ENCODE measurements at places on chromosomes 1 and 21.

DNA sequence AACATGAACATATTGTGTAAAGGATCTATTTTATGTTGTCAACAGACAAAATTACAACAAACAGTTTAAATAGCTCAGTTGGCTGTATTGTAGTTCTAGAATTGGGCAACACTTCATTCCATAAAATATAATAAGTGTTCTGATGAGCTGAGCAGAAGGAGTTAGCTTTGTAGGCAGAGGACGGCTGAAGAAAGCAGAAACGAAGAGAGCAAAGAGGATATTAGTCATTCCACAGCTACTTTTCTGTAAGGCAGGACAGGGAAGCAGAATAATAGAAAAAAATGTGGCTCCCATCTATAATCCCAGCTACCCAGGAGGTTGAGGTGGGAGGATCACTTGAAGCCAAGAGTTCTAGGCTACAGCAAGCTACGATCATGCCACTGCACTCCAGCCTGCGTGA is 20.2 kb upstream of the IVNS1ABP start:
- no peak for DNase-seq

DNA sequence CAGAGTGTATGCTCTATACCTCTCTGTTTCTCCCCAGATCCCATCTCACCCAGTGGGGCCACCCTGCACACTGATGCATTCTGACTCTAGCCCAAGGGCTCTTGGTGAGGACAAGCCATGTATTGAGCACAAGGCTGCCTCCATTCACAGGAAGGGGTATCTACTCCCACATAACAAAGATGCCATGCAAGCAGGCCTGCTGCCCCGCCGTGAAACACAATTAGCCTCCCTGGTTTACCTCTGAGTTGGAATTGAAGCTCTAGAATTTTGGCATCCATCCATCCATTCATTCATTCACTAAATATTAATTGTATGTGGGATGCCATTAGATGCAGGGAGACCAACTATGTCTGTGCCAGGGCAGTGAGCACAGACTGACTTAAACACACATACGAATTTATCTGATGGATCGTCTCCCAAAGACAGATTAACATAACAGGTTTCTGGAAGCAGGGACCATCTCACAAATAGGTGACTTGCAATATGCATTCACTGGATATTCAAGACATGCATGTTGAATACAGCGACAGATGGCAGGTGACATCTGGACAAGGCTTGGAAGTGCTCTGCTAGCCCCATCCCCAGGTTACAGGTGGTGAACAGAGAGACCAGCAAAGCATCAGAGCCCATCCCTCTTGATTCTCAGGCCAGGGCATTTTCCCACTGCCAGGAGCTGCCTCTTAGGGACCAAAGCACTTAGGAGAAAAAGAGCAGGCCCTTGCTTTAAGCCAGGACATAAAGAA is 34.3 kb downstream of the TRABD2B start:
- no peak for DNase-seq

DNA sequence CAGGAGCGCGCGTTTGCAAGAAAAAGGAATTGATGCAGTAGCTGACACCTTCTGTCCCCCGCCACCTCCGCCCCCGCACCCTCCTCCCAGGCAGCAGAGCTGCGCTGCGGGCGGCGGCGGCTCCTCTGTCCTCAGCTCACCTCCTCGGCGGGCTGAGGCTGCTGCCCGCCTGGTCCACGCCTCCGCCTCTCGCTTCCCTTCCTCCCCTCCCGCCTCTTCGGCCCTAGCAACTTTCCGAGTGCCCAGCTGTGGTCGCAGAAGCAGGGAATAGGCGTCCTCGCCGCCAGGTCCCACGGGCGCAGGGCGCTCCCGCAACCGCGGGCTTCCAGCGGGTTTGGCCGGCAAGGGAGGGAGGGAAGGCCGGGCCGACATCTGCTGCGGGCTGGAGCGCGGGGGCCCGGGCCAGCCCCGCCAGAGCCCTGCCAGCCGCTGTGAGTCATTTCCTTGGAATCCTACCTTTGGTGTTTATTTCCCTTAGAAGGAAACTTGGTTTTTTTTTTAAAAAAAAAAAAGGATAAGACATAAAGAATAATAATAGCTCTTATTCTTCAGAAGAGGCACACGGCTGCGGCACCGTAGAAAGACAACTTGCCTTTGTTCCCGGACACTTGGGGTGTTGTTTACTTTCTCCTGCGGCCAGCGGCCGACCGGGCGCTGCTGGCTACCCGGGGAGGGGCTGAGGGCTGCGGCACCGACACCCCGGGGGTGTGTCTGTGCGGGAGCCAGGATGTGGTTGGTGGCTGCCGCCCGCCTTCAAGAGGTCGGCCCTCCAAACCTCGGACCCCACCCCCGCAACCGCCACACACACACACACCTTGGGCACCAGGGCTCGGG is 1.1 kb downstream of the SERTAD4 start:
- DNase-seq = no peak

- DNase-seq = no peak
Observed at GRCh38 chr1:26410706-26411623, at the start of gene LIN28A. Gene LIN28A (plus strand): TSS chr1:26410817. CDS start chr1:26410892, 75 bp downstream.

DNA sequence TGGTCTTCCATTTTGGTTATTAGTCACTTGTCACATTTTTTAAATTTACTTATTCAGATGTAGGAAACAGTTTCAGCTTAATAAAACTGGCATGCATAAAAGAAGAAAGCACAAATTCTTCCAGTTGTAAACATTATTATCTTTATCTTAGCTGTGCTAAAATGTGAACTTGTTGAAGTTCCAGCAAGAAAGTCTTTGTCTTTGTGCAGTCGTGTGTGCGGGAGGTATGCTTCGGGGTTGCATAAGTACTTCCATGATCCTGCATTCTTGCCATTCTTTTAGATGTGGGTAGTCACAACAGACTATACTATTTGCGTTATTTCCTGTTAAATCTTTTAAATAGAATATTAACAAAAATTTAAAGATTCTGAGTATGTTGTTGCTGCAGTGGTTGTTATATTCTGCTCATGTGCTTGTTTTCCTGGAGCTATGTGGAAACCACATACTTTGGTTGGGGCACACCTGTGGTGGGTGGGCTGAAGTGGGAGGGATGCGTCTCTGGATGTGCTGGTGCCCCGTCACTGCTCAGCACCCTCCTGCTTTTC is 49.9 kb downstream of the CBS start:
- no peak for DNase-seq

GRCh38 chr1:59543211-59543668 is 246.3 kb downstream of the FGGY start:
- no peak for DNase-seq

DNA sequence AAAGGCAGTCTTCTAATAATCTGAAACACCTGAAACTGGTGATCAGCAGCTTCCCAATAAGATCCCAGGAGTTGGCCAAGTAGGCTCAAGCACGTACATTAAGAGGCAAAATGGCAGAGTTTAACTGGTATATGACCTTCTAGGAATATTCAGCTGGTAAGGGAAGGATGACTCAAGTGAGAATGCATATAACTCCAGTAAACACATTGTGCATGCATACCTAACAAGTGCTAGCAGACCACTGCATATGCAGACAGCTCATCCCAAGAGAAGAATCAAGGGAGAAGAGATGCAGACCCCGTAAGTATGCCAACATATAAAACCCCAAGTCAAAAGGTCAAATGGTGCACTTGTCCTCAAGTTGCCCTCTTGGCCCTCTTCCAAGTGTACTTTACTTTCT is 73.0 kb upstream of the ZRANB2 start:
- no peak for DNase-seq

- DNase-seq = no peak
Observed at GRCh38 chr21:37582590-37582989, 216.0 kb downstream of the DYRK1A start.

GRCh38 chr1:179867493-179868330 is 9.9 kb downstream of the TOR1AIP2 start:
- peak; percentile 9 for DNase-seq

GRCh38 chr1:44988531-44989156 is 2.2 kb upstream of the EIF2B3 start:
- no peak for DNase-seq

DNA sequence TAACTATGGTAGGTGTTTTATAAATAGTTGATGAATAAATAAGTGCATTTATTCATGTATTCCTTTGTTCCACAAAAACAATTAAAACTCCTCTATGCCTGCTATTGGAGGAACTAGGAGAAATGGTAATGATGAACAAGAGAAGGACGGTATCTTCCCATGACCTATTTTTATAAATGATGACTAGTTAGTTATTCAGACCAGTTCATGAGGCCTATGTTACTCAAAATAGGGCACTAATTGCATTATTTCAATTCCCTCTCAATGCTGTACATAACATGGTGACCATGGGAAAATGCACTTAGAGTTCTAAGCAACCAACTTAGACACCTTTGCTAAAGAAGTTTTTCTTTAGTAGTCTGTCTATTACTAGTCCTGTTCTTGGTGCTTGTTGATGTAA is 53.1 kb downstream of the XCL1 start:
- no peak for DNase-seq

GRCh38 chr1:77126307-77126706 is 92.9 kb downstream of the PIGK start:
- DNase-seq = no peak

DNA sequence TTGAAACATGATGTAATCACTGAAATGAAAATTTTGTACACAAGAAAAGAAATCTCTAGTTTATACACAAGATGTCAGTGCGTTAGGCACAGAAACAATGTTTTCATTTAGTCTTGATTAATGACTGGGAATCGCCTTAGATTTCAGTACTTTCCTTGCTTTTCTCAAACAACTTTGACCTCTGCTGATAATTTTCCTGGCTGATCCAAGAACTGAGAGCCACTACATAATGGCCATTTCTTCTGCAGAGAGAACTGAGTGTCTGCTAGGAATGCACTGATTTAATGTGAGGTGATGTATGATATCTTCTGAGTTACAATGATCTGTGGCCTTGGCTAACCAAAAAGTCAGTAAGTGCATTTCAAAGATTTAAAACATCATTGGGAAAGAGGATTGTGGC is 308.1 kb downstream of the CTH start:
- no peak for DNase-seq

DNA sequence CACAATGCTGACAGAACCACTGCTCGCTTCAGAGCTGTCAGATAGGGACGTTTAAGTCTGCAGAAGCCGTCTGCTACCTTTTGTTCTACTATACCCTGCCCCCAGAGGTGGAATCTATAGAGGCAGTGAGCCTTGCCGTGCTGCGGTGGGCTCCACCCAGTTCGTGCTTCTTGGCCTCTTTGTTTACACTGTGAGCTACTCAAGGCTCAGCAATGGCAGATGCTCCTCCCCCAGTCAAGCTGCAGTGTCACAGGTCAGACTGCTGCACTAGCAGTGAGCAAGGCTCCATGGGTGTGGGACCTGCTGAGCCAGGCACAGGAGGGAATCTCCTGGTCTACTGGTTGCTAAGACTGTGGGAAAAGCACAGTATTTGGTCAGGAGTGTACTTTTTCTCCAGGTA is 47.1 kb downstream of the LEPR start:
- no peak for DNase-seq

GRCh38 chr1:174874331-174875053 is 125.3 kb upstream of the CACYBP start:
- no peak for DNase-seq

DNA sequence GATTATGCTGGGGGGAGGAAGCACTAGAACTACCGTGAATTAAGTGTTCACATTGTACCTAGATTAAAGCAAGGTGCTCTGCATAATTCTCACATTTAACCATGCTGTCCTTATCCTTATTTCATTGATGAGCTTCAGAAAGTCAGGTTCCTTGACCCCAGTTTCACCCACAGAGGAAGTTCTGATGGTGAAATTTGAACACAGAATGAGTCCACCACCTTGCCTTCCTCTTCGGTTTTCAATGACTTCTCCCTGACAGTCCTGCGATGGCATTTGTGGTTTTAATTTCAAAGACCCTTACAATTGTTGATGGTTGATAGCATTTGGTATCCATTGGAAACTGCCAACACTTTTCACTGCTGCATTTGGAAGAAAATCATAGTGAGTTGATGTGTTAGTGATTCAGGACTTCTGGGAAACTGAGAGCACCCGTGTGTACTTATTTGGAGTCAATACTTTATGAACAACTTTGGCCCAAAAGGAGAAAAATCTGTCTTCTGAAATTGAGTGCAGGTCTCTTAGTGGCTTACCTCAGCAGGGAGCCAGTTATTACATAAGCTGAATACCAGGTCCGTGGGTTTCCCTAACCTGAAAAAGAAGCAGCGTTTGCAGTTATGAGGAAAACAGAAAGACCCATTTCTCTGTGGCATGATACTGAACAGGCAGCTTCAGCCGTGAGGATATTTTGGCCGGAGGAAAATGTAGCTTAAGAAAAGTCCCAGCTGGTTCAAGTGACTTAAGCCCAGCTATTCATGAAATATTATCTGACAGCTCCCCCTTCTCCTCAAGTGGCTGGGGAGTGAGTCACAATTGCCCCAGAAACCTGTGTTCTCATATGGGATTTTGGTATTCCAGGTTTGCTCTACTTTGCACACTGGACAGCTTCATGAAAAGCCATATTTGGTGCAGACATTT is 47.5 kb downstream of the ROR1 start:
- no peak for DNase-seq

GRCh38 chr1:58895082-58895481 is 111.2 kb upstream of the JUN start:
- DNase-seq = no peak

- DNase-seq = no peak
Observed at GRCh38 chr1:51962486-51963356, 27.8 kb downstream of the RAB3B start.

GRCh38 chr21:15211491-15212133 is 146.8 kb upstream of the NRIP1 start:
- no peak for DNase-seq

DNA sequence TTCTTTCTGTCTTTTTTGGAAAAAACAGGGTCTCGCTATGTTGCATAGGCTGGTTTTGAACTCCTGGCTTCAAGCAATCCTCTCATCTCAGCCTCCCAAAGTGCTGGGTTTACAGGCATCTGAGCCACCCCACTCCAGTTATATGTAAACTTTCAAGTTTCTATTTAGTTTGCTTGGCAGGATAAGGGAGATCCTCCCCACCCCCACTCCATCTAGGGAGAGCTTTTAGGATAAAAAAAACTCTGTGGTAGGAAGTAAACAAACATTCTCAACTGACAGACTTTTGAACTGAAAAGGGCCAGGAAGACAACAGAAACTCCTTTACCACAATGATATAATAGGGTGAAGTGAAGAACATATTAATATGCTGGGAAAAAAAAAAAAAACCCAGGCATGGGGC is 41.0 kb upstream of the ZNF326 start:
- no peak for DNase-seq

DNA sequence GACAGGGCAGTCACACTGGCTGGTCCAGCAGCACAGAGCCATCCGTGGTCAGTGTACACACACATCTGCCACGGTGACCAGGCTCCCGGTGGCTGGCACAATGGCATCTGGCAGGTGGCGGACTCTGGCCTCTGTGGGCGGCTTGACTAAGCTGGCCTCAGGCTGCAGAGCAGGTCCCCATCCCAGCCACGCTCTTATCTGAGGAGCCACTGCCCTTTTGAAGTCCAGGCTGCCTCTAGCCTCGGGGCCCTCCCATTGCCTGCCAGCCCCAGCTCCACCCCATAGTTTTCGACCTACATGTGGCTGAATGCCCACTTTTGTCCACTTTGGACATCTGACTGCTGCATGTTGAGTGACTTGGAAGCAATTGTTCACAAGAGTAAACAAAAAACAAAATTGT is 29.9 kb upstream of the EDN2 start:
- no peak for DNase-seq

- DNase-seq = no peak
Observed at GRCh38 chr1:197127246-197127912, 19.1 kb downstream of the ASPM start.

Data from stimulated activated naive CD4-positive, alpha-beta T cell treated with Interleukin-2 at 50 U/mL for 16 hours (primary cell).